ENCODE measurements at places on chromosomes 13 and 19.

DNA sequence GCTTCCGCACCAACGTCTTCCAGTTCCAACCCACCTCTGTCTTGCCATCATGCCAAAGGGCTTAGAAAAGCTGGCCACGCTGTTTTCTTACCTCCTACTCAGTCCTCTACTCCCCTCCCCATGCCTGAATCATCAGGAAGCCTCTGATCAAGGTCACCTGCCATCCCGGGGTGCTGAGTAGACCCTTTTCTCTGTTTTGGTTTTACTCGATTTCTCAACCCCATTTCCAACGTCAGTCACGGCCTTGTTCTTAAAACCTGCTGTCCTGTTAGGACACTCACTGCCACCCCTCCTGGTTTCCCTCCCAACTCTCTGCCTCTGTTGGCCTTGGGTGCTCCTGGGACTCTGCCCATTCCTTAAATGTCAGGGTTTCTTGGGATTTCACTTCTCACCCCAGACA, 350.1 kb downstream of the FOXO1 start:
- DNase-seq: no peak

DNA sequence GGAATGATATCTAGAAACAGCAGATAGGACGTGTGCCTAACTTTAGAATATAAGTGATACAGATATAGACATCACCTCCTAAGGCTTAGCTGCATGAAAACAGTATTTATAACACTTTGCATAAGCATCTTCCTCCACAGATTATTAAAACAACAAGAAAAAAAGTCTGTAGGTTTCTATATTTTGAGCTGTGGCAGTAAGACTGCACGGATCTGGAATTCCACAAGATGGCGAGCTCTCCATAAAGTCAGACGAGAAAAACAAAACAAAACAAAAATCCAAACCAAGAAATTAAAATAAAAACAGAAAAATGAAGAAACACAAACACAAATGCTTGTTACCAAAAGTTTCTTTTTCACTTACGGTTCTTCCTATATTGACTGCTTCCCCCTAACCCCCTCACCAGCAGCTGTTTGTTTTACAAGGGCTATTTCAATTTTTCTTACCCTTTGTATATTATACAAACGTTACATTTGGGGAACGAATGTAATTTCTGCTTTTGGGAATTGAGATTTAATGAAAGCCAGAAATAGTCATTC, 285.8 kb downstream of the MYO16 start:
- no peak for DNase-seq

DNA sequence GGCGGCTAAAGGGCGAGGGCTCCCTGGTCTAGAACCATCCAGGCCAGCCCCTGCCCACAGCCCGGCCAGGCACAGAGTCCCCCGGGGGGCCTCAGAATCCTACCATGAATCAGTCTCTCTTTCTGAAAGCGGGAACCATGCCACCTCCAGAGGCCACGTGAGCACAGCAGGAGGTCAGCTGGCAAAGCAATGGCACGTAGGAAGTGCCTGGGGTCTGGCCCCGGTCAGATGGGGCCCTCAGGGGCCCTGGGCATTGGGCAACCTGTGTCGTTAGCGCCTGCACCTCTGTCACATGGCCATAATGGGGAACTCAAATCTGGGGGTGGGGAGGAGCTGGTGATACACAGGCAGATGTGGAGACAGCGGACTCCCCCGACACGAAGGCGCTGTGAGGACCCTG, 8.8 kb downstream of the MFSD12 start:
- DNase-seq: no peak

- DNase-seq: no peak
Measured at GRCh38 chr19:1400281-1401137, 833 bp downstream of the GAMT start.

Data from smooth muscle cell of the brain vasculature (primary cell).